Activated naive CD4-positive, alpha-beta T cell (primary cell): ENCODE measurements at places on chromosomes 5 and 9.

DNA sequence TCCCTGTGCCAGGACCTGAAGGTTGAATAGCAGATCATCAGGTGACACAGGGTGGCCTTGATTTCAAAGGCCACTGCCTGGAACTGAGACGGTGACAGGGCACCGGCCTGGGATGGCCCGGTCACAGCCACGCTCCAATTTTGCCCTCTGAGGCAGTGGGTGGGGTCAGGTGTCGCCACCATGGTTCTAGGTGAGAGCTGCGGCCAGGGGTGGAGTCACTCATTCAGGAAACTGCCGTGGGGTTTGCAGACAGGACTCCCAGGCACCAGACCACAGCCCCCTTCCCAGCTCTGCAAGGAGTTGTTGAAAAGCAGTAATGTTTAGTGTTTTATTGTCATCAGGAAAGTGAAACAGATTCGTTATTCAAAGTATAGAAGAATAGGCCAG is 17.3 kb upstream of the RNU6ATAC start:
- DNase-seq = no peak

DNA sequence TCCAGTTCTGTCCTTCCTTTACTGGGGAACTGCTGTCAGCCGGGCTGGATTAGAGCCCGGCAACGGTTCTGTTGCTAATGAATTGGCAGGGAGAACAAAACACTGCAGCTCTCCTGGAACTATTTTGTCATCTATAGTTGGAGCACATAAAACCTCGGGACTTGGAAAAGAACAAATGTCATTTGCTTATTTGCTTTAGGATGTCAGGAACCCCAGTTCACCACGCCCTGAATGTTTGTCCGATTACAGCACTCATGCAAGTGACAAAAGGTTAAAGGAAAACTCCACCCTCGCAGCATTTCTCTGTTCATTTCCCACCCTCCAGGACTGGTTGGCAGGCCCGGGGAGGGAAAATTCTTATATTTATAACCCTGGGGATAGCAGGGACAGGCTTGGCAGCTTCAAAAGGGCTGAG is 66.4 kb upstream of the PLPP1 start:
- DNase-seq = no peak

DNA sequence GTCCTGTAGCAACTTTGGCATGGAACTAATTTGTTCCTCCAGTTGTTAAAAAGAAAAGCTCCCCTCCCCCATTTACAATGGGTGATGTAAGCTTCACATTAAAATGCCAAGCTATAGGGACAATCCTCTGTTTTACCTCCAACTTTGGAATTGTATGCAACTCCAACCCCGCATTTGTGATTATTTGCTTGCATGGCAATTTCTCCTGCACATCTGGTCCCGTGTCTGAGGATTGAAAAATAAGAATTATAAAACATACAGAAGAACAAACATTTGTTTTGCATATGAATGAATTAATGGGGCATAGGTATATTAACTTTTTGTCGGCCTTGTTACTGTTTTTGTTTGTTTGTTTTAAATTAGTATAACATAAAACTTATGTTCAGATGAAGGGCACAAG is 17.2 kb downstream of the PCSK1 start:
- DNase-seq = no peak

GRCh38 chr9:79489261-79490000 is 82.3 kb upstream of the TLE4 start:
- DNase-seq = no peak

GRCh38 chr9:89768051-89768450 is 163.2 kb downstream of the GADD45G start:
- DNase-seq = no peak

GRCh38 chr9:18058564-18059442 is 415.1 kb upstream of the ADAMTSL1 start:
- DNase-seq = no peak

GRCh38 chr9:4615251-4615650 is 46.8 kb upstream of the PLPP6 start:
- no peak for DNase-seq
